ENCODE measurements at places on chromosomes 12 and 14.

DNA sequence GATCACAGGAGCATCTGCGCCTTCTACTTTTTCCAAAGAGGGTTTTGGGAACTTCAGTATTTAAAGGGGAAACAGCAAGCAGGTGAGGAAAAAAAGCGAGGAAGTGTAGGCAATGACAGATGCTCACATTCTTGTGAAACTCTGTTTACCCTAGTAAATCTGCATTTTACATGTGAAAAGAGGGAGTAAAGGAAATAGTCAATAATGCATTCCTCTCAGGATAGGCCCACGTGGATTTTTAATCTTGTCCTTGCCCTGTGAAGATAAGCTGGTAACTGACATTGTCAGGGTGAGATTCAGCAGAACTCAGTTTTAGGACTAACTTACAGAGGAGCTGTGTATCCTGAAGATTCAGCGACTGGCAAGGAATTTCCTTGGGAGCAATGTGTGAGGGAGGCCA is 1119.2 kb upstream of the TMEM132C start:
- DNase-seq, result no peak

GRCh38 chr12:42216737-42217136 is 21.3 kb downstream of the YAF2 start:
- no peak for DNase-seq

GRCh38 chr12:105419606-105420005 is 89.1 kb downstream of the C12orf75 start:
- no peak for DNase-seq

DNA sequence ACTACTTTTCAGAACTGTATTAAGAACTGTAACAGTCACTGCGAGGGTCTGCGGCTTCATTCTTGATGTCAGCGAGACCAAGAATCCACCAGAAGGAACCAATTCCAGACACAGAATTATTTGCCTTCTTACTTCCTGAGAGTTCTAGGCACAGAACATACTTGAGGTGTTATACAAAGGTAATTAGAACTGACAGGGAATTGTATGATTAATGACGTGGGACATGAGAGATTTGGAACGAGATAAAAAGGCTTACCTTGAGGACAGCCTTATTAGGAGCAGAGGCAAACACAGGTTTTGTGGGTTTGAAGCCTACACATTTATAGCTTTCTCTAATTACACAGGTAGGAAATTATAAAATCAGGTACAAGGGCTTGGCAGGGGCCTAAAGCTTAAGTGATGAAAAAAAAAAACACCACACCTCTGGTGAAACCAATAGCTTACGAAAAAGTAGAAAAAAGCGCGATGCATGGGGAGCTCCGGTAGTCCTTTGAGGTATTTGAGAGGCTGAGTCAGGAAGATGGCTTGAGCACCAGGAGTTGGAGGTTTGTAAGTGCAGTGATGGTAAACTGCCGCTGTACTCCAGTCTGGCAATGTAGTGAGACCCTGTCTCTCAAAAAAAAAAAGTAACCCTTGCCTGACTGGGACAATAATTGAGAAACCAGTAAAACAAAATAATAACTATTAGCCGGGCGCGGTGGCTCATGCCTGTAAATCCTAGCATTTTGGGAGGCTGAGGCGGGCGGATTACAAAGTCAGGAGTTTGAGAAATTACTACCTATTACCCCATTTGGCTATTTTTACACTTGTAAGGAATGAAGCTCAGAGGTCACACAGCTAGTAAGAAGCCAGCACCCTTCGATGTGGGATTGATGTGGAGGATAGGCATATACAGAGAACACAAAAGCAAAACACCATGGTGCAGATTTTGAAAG is 795 bp upstream of the ACOT2 start:
- no peak for DNase-seq

- DNase-seq, result no peak
Measured at GRCh38 chr14:68342216-68342763, 450.6 kb downstream of the ZFP36L1 start.
